ENCODE measurements at places on chromosomes 2 and 18.
A peak's percentile ranks its signal among the peaks of the same experiment; 100 is the strongest.

DNA sequence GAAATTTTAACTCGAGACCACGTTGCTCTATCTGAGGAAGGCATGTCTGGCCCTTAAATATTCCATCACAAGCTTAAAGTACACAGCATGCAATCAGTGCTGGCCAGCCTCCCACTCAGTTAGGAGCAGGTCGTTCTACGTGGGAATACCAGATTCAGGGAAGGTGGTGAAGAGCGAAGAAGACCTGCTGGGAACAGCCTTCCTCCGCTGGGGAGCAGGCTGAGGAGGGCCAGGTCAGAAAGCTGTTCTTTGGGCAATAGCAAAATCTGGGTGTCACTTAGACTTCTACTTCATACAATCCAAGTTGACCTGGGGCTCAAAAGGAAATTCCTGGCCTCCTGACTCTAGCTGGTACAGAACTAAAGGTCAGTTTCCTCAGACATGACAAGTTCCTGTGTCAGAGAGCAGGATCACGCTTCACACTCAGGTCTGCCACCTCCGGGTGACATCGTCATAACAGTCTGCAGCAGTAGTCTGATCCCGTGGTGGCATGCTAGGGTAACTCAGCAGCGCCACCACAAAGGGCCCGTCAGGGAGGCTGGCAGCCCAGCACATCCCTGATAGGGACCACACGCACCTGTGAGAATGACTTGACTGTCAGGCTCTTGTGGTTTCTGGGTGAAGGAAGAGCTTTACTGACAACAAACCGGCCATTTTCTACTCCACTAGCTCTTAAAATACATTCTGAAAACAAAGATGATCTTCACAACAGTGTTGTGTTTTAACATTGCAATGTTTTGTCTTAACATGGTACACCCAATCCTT is 35.2 kb upstream of the NAPG start:
- peak; percentile 17 for DNase-seq

- no peak for DNase-seq
These were observed 8.6 kb downstream of the SPR start for GRCh38 chr2:72895759-72896281.

- no peak for DNase-seq
These were observed 57.8 kb upstream of the OTOS start for GRCh38 chr2:240198226-240198625.

- DNase-seq = no peak
These were observed 124.2 kb downstream of the RPRM start for GRCh38 chr2:153354377-153354776.

DNA sequence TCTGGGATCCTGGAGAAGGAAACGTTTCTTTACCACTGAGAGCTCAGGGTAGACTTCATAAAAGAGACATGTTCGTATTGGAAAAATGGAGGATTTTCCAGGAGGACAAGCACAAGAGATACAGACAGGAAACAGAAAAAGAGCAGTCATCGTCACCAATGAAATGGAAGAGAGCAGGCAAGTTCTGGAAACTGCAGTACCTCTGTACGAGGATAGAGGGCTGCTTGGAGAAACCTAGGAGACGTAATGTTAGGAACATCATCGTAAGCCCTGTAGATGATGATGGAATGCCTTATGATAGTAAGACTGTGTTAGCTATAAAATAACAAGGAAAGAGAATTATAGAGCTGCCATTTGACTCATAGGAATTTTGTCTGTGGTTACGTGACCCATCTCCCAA is 121.1 kb upstream of the KLHL14 start:
- DNase-seq = no peak
